ENCODE measurements at places on chromosomes 13 and 19.
A peak's percentile ranks its signal among the peaks of the same experiment; 100 is the strongest.

- DNase-seq, result peak; percentile 32
These were observed 178.3 kb upstream of the RFC3 start for GRCh38 chr13:33639626-33640080.

DNA sequence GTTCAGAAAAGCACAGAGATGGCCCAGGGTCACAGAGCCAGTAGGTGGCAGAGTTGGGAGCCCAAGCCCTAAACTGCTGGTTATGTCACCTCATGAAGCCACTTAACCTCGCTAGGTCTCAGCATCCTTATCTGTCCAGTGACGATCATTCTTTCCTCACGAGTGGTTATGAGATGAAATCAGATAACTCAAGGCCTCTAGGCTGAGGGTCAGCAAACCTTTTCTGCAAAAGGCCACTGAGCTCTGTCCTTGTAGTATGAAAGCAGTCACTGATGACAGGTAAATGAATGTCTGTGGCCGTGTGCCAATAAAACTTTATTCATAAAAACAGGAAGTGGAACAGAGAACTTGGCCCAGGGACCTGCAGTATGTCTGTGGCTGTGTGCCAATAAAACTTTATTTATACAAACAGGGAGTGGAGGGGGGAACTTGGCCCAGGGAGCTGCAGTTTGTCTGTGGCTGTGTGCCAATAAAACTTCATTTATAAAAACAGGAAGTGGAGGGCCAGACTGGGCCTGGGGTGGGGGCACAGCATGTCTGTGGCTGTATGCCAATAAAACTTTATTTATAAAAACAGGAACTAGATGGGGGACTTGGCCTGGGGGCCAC, 71.2 kb downstream of the GNG7 start:
- no peak for DNase-seq

- no peak for DNase-seq
These were observed 293.6 kb downstream of the DNAJC15 start for GRCh38 chr13:43316946-43317353.

GRCh38 chr13:34993470-34993869, 51.4 kb downstream of the NBEA start:
- no peak for DNase-seq

DNA sequence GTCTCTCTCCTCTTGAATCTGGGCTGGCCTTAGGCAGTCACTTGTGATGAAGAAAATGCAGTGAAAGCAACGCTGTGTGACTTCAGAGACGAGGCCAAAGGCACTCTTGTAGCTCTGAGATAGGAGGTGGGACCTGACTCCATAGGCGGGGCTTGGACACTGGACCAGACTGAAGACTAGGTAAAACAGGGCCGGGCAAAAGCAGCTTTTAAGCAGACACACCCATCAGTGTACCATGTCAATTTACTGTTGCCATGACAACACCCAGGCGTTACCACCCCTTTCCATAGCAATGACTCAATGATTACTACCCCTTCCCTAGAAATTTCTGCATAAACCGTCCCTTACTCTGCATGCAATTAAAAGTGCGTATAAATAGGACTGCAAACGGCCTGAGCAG, 6.6 kb upstream of the EID2 start:
- no peak for DNase-seq

GRCh38 chr19:35932291-35932936, 3.8 kb upstream of the LRFN3 start:
- DNase-seq, result no peak

GRCh38 chr19:10193790-10194499, 808 bp downstream of the DNMT1 start:
- DNase-seq, result peak; percentile 17

GRCh38 chr19:17107546-17108452, 32.2 kb downstream of the MYO9B start:
- no peak for DNase-seq

DNA sequence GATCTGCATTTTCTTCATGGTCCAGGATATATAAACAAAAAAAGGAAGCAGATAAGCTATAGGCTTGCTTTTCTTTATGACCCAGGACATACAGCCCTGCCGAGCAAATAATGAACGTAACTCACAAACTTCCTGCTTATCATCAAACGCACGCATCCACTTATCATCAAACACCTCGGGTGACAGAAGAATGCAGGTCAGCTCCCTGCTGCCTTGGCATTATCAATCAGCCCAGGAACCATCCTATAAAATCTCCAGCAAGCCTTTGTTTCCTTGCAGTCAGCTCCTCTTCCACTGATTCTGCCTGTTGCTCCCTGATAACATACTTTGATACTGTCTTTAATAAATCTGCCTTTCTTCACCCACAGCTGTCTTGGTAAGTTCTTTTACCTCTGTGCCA, 5.3 kb upstream of the ZNF583 start:
- no peak for DNase-seq

DNA sequence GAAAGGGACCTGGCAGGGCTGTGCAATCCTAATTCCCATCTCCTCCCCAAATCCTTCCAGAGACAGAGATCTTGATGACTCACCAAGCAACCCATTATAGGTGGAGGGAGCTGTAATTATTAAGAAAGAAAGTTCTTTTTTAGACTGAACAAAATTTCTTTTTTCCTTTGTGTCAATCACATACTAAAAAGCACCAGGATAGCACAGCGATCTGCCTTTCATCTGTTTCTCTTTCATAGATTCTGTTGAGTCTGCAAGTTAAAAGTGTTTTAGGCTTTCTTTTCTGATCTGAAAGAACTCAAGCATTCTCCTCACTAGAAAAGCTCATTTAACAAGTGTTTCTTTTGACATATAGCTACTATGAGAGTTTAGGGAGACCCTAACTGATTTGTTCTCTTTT, 222.8 kb downstream of the DCT start:
- no peak for DNase-seq

- no peak for DNase-seq
These were observed 5.3 kb downstream of the ZNF296 start for GRCh38 chr19:45070861-45071544.

GRCh38 chr13:44968434-44968815, 20.8 kb downstream of the NUFIP1 start:
- no peak for DNase-seq

DNA sequence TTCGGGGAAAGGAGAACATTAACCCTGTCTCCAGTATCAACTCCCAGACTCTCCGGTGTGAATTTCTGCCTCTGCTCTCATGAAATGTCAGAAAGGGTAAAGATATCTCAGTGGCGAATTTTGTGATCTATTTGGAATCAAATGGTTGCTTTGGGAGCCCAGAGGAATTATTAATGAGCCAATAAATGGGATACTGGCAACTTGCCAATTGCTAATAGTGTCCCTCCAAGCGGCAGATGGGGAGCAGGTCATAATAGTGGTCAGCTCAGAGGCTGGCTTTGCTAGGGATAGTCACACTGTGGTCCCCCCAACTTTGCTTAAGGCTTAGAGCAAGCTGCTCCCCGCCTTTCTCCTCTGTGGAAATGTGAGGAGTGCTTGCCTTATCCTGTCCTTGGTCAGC, 176.1 kb upstream of the KL start:
- DNase-seq, result no peak

DNA sequence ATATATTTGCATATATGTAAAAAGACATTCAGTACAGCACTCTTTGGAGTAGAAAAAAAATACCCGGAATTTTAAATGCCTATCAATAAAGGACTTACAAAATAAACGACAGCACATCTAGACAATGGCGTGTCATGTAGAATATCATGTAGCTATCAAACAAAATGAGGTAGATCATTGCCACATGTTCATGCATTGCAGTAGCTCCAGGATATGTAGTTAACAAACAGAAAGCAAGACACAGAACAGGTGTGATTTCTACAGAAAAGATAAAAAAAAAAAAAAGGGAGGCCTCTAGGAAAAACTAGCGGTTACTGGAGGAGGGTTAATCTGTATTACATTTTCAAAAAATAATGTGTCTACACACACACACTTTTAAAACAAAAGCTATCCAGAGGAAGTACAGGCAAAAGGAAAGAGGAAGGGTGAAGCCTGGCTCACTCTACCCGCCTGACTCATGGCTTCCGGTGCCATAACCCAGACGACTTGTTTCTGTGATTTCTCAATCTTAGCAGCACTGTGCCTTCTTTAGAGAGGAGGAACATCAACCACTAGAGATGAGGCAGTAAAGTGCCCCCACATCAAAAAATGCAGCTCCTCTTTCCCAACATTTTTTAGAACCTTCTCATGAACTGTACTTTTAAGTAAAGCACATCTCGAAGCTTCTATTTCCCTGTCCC, 6.9 kb downstream of the KCTD12 start:
- peak; percentile 50 for DNase-seq

GRCh38 chr13:80329250-80329649, 11.7 kb downstream of the SPRY2 start:
- no peak for DNase-seq

DNA sequence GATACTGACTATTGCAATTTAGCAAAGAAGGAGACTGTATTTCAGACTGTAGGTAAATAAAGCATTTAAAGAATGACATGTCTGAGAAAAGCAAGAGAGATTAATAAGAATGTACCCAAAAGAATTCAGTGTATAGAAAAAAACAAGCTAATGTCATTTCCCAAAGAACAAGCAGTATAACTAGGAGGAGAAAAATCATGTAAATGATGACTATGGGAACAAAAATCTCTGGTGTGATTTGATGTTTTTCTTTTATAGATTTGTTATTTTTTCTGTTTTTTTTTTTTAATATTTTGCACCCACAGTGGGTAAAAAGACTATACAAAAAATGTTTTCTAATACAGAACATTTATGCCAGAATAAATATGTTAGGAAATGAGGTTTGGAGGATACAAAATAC, 801.0 kb downstream of the PCDH9 start:
- no peak for DNase-seq

DNA sequence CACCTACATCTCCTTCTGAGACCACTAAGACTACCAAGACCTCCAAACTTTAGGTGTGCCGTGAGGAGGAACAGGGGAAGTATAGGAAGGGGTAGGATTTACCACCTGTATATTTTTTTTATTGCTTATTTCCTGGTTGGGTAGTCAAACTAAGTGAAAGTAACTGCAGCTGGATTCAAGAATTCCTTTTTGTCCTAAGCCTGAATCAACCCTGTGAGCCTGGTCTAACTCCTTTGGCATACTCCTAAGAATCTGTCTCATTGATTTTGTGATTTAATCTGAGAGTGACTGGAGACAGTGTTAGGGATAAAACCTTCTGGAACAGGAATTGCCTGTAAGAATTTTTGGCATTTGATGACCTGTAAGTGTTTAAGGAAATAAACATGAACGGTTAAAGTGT, 523.5 kb upstream of the MIR17HG start:
- no peak for DNase-seq

DNA sequence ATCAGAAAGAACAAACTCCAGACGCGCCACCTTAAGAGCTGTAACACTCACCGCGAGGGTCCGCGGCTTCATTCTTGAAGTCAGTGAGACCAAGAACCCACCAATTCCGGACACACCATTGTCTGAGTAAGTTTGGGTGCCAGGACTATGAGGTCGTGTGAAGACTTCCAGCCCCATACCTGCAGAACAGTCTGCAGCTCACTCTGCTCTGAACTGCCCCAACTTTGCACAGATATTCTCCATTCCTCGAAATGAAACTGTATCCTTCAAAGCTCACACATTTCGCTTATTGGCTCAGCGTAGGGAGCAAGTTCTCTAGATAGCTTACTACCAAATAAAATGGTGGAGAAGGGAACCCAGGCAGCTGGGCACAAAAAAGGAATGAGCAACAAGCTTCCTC, 2.6 kb upstream of the CYP4F2 start:
- no peak for DNase-seq

DNA sequence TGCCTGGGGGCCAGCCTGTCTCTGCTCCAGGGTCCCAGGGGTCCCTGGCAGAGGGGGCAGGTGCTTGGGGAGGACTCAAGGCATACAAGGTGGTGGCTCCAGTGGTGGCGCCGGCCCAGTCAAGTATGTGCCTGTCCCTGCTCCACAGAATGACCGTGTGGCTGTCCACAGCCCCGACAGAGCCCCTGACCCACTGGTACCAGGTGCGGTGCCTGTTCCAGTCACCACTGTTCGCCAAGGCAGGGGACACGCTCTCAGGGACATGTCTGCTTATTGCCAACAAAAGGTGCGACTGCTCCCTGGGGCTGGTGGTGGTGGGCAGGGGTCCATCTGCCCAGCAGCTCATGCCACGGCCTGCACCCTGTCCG, 8.2 kb downstream of the YIPF2 start:
- DNase-seq, result no peak

- no peak for DNase-seq
These were observed 261.3 kb downstream of the LMO7 start for GRCh38 chr13:75897386-75897785.

GRCh38 chr19:58058467-58058866, 615 bp upstream of the ZNF135 start:
- DNase-seq, result no peak

GRCh38 chr19:17404015-17404414, 1.4 kb downstream of the BST2 start:
- DNase-seq, result no peak

GRCh38 chr19:10543420-10544241, at the start of gene ATG4D:
ATG4D (plus strand) TSS chr19:10543904; CDS start chr19:10544091, 187 bp downstream.
- peak; percentile 63 for DNase-seq

DNA sequence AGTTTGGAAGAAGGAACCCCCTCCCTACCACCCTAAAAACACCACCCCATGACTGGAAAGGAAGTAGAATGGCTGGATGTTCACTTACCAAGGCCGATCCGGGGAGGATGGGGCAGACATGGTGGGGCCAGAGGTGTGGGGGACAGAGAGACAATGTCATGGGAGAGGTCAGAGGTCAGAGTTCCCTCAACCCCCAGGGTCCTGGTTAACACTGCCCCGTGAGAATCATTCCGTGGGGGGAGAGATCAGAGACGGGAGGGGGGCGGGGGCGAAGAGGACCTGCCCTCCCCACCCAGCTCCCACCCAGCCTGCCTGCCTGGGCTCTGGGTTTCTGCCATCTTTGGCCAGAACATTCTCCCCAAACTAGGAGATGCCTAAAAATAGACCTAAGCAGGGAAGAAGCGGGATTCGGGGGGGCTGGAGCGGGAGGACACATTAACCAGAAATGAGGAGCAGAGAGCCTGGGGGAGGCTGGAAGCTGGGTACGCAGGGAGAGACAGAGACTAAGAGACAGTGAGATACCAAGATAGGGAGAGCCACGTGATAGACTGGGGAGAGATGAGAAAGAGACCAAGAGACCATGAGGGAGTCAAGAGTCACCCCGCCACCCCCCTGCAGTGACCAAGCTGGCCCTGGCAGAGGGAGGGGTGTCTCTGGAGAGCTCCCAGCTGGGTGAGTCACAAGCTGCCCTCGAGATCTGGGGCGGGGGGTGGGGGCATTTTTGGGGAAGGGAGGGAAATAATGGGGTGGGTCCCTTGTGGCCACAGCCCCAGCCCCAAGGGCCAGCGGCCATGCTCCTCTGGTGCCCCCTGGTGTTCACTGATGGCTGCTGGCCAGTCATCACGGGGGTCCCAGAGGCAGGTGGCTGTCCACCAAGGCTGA, 6.1 kb upstream of the KANK2 start:
- peak; percentile 25 for DNase-seq

- no peak for DNase-seq
These were observed 118.8 kb upstream of the FRY start for GRCh38 chr13:31912647-31913401.

DNA sequence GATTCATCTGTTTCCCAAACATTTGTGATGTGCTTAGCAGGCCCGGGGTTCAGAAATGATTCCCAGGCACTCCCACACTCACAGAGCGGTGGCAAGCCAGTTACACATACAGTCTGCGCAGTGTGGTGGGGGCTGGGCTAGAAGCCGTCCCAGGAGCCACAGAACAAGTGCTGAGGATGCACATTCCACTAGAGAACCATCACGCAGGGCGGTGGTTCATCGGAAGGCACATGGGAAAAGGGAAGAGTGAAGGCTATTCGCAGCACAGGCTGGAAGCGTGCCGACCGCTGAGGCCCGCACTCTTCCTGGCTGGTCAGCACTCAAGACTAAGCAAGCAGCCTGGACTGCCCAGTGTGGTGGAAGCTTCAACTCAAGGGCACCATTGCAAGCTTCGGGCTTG, 126.3 kb upstream of the SLC7A1 start:
- no peak for DNase-seq

GRCh38 chr13:21638319-21639282, 32.3 kb upstream of the FGF9 start:
- DNase-seq, result no peak

All from stimulated activated CD4-positive, alpha-beta T cell treated with anti-CD3 and anti-CD28 coated beads, Interleukin-12 subunit alpha, Interleukin-12 subunit beta, amount 100 ng/mL, for 24 hours (primary cell).